ENCODE measurements at places on chromosomes 3 and 15.
A peak's percentile ranks its signal among the peaks of the same experiment; 100 is the strongest.

GRCh38 chr3:50630877-50631276 lies 13.9 kb downstream of the MAPKAPK3 start:
- DNase-seq, result peak; percentile 81

GRCh38 chr3:141104151-141104821 lies 53.1 kb downstream of the SPSB4 start:
- DNase-seq, result no peak

GRCh38 chr15:70356062-70356860 lies 258.5 kb upstream of the TLE3 start:
- no peak for DNase-seq

DNA sequence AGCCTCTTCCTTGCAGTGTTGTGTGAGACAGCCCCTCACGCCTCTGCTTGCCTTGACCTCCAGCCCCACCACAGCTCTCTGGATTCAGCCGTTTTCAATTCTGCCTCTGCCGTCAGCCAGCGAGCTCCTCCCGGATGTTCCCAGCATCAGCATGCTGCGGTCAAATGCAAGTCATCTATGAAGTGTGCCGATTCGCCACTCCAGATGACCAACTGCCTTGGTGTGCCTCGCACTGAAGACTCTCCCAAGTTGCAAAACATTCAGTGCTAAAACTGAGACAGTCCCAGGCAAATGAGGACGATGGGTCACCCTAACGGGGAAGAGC lies 30.6 kb upstream of the RASA2 start:
- DNase-seq, result no peak

DNA sequence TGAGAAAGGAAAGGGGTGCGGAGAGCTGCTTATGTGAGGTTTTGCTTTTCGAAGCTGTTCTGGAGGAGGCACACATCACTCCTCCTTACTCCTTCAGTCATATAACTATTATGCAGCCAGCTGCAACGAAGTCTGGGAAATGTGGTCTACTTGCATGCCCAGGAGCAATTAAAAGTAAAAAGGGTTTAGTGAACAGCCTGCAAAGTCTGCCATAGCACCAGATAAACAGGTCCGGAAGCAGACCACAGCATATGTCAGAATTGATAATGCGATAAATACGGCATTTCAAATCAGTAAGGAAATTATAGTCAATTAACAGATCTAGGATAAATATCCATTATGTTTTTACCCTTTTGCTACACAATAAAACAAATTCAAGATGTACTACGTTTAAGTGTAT lies 99.5 kb downstream of the POLR2M start:
- DNase-seq, result no peak

GRCh38 chr3:175267121-175267531 lies 408.0 kb downstream of the NAALADL2 start:
- no peak for DNase-seq

DNA sequence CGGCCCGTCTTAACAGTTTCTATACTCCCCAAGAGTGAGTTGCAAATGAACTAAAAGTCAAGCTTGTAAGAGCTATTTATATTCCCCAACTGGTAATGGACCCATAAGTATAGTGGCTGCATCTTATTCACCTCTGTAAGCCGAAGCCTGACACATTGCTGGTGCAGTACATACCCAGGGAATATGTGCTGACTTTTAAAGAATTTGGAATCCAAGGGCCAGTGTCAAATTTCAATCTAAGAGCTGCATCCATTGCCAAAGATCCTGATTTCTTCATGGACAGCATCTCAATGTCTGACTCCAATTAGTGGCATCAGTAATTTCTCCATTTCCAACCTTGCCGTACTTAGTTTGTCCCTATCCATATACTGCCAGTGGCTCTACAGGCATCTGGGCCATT lies 42.0 kb downstream of the FRMD4B start:
- DNase-seq, result no peak

GRCh38 chr15:66570842-66571478 lies 5.2 kb upstream of the LCTL start:
- no peak for DNase-seq

GRCh38 chr3:40658305-40658704 lies 133.5 kb downstream of the ZNF621 start:
- no peak for DNase-seq

DNA sequence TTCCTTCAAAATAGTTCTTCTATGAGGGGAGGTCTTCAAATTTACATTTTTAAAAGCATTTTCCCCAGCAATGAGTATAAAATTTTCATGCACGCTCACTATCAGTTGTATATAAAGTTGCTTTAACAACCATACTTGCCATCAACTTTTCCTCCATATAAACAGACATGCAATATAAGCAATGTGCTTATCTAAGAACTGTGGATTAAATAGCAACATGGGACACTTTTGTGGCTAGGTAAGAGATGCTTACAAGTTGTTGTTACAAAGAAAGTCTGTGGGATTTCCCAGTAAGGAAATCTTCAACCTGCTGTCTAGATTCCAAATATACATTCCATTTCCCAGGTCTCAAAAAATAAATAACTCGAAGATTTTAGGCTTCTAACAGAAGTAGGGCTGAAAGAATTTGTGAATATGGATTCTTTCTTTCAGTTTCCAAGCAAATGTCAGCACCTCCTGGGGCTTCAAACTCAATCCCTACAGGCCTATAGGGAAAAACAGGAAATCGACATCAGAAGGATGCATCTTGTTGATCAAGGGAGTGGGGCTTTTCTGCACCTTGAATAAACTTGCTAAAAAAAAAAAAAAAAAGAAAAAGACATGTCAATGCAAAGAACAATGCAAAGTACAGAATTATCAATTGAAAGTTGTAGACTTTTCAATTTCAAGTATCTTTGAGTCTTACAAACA lies 16.1 kb downstream of the TNIK start:
- DNase-seq, result no peak

DNA sequence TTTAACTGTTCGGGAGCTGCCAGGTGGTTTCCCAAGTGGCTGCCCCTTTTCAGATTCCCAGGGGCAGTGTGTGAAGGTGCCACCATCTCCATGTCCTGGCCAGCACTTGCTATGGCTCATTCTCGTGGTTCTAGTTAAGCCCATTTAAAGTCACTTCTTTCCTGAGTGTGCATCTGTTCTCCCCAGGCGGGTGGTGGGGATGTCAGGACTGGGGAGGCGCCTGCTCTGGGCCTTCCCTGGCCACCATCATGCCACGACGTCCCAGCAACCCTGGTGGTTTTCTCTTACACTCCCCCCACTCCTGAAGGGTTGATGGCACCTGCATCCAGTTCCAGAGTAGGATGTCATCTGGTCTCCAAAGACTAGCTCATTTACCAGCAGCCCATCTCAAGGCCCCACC lies 56.8 kb upstream of the TAMM41 start:
- no peak for DNase-seq

GRCh38 chr3:94301366-94301765 lies 238.5 kb downstream of the NSUN3 start:
- DNase-seq, result no peak

- no peak for DNase-seq
Observed at GRCh38 chr3:107432646-107433045, 55.4 kb downstream of the CCDC54 start.

GRCh38 chr15:42602501-42602900 lies 27.1 kb downstream of the STARD9 start:
- DNase-seq, result no peak

- no peak for DNase-seq
Observed at GRCh38 chr3:75042941-75043340, 428.5 kb upstream of the CNTN3 start.

DNA sequence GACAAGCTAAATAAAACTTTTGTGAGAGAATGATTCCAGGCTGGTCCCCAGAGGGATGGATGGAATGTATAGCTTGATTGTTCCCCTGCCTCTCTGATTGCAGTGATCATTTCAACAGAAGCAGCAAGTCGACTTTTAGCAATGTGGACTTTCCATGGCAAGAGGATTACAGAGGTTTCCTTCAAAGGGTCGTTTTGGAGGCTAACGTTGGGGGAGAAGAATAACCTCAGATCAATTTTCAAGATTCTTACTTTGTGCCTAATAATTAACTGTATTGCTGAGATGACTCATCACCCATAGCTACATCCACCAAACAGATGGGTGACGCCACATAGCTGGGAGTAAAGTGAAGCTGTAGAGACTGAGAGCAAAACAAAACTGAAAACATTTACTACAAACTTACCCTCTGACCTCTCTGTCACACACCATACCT lies 79.9 kb downstream of the GTPBP8 start:
- no peak for DNase-seq

- DNase-seq, result no peak
Observed at GRCh38 chr15:26298010-26298658, 435.0 kb upstream of the ATP10A start.

- no peak for DNase-seq
Observed at GRCh38 chr15:57323299-57323805, 53.0 kb upstream of the CGNL1 start.

GRCh38 chr3:165185707-165186327 lies 10.4 kb downstream of the SLITRK3 start:
- peak; percentile 69 for DNase-seq

DNA sequence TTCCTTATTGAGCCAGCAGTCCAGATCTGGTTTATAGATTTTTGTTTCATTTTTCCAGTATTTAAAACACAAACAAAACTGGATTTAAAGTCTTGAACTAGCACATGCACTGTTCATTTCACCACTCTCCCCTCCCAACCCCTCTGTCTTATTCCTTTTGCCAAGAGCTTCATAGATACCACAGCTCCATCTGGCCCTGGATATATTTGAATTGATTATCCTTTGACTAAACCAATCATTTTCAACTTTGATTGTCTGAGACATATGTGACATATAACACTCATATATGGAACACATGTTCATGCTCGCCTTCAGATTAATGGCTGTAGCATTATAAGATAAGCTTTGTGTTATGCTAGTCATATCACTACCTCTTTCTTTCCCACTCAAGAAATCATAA lies 376.6 kb upstream of the NAALADL2 start:
- no peak for DNase-seq

- no peak for DNase-seq
Observed at GRCh38 chr15:98226149-98226548, 265.6 kb downstream of the ARRDC4 start.

- no peak for DNase-seq
Observed at GRCh38 chr15:77187751-77188464, 117.0 kb upstream of the TSPAN3 start.

- no peak for DNase-seq
Observed at GRCh38 chr15:51368751-51369450, 27.4 kb downstream of the GLDN start.

DNA sequence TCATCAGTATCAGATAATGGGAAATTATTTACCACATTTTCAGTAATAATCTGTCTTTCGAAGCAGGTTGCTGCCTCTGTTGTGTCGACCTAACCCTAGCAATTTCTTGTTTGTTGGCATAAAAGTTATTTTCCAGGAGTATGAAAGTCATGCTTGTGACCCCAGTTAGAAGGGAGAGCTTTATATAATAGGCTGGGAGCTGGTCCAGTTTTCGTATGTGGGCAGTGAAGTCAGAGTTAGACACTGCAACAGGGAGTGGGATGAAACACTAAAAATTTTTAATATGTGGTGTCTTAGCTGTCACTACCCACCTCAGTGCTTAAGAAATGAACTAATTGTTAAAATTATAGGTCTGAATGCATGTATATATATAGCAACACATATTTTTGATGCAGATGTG lies 348.5 kb downstream of the FEZF2 start:
- no peak for DNase-seq

DNA sequence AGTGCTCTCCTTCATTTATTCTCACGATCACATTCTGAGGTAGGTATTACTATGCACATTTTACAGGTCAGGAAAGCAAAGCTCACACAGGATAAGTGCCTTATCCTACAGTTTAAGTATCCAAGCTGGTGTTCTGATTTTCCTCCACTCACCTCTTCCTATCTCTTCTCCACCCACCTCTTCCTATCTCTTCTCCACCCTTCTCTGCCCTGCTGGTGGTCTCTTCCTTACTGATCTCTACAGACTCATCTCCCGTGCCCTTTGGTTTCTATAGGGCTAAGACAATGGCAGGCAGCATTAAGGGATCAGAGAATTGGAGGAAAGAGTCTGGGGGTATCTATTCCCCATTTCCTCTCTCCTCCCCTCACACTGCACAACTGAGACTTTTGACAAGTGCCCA lies 319.1 kb downstream of the FHIT start:
- no peak for DNase-seq

DNA sequence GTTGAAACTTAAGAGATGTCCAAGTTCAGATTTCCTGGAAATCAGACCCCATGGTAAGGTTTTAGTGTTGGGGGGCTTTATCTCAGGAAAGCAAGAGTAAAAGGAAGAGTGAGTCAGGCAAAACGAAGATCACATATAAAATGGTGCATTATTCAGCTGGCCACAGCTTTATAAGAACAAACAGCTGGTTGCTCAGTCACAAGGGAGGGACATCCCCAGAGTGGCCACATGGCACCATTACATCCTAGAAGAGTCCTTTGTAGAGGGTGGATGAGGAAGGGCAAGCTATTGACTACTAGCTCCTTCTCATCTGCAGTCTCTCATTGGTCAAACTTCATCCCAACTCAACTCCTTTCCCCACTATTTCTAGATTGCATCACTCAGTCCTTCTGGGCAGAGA lies 68.3 kb upstream of the COL8A1 start:
- DNase-seq, result no peak

DNA sequence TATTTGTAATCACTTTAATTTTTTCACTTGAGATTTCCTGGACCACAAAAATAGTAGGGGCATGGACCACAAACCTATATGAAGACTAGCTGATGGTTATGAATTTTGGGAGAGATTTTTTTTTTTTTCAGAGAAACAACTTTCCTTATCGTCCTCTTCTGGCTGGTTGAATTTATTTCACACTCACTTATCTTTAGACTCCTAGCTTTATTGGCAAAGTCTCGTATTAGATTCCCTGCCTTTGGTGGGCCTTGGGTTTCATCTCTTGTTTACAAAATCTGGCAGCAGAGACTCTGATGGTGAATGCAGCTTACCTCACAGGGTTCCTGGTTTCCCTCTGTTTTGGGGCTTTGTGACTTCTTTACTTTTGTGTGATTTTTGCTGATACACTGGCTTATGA lies 44.5 kb upstream of the KIF23 start:
- DNase-seq, result no peak

DNA sequence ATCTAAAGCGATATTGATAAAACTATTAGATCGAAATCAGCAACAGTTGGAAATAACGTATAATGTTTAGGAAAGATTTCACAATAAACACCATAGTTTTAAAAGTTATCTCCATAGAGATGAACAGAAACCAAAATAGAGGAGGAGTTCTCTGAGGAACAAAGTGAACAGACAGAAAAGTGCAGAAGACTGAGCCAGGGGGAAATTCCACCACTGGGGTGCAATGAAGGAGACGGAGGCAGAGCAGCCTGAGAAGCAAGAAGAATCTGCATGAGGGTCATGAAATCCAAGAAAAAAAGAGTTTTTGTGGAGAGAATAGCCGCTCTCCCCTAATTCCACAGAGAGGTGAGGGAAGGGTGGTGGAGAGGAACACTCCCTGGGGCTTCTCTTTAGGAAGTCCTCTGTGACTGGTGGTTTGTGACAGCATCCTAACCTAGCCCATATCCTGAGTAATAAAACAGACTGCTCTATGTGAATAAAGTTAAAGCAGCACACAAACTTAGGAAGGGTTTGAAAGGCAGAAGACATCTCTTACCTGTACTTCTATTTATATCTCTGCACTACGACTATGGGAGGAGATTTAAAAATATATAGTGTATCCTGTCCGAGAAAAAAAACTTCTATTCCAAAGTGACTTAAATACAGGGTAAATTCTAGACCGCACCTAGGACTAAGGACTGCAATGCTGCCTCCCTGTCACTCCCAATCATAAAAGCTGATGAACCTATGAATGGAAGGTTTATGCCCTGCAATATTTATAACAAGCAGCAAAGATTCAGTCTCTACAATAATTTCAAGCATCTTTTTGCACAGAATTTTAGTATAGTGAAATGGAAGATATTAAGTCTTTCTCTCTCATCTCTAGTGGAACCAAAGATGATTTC lies 22.9 kb downstream of the ATP8B4 start:
- no peak for DNase-seq
